ENCODE measurements at places on chromosomes 12 and 14.

- no peak for DNase-seq
Observed at GRCh38 chr14:66131111-66131510, 355.1 kb upstream of the CCDC196 start.

- DNase-seq = no peak
Observed at GRCh38 chr12:66129934-66130266, 650 bp downstream of the LLPH start.

GRCh38 chr12:54933376-54933775, 51.2 kb downstream of the TESPA1 start:
- no peak for DNase-seq

- DNase-seq = no peak
Observed at GRCh38 chr14:79201564-79202207, 1009.6 kb downstream of the DIO2 start.

DNA sequence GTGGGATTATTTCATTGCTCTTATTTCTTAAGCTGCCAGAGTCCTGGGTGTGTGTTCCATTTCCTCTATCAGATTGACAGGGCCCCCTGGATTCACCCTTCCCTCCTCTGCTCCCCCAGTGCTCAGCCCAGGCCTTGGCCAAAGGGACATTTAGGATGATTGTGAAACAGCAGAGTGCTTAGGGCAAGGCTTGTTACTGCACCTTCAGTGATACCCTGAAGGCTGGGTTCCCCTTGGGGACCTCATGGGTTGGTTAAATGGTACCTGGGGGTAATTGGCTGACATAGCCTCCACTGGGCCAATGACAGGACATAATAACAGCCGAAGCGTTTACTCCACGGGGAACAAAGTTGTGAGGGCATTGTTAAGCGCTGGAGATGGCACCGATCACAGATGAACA, 1.3 kb upstream of the KRT72 start:
- DNase-seq = no peak

GRCh38 chr12:121825041-121825523, 21.3 kb downstream of the SETD1B start:
- DNase-seq = no peak

DNA sequence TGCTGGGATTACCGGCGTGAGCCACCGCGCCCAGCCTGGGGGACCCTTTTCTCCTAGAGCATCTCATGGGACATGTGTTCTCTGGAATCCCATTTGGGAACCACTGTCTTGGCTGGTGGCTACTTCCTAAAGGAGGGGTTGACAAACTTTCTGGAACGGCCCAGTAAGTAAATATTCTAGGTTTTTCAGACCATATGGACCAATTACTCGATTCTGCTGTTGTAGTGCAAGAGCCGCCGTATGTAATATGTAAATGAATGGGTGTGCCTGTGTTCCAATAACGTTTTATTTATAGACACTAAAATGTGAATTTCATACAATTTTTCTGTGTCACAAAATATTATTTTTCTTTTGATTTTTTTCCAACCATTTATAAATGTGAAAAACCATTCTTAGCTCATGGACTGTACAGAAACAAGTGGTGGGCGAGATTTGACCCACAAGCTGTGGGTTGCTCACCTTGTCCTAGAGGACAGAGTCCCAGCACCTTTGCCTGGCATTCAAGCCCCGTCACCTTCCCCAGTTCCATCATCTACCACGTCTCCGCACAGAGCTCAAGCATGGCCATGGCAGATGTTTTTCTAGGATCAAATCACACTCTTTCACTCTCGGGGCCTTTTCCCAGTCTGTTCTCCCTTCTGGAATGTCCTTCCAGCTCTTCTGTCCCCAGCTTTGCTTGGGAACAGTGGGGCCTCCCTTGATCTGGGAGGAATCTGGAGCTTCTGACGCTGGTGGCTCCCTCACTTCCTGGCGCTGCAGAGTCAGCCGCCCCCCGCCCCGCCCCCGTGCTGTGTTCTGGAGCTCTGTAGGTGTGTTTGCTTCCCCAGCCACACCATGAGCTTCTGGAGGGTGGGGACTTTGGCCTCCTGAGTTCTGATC, 17.9 kb upstream of the RCOR1 start:
- DNase-seq = no peak

DNA sequence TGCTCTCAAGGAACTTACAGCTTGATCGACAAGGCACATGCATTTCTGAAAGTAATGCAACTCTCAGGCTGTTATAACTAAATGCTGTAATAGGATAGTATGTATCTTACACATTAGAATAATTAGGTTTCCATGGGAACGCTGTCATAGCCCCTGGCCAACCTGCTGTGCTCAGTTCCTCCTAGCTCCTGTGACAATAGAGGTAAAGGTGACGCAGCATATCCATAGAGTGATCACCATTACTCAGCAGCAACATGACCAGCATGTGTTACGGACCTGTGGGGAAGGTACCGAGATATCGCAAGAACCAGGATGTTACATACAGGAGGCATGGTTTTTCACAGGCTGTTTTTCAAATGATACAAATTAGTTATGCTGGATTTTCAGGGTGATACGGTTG, 150.7 kb downstream of the CAND1 start:
- DNase-seq = no peak

- DNase-seq = no peak
Observed at GRCh38 chr14:99382781-99383471, 97.7 kb downstream of the SETD3 start.

GRCh38 chr14:22780105-22780679, 13.7 kb downstream of the OXA1L start:
- DNase-seq = no peak

- DNase-seq = no peak
Observed at GRCh38 chr12:24861766-24862540, 86.9 kb downstream of the BCAT1 start.

DNA sequence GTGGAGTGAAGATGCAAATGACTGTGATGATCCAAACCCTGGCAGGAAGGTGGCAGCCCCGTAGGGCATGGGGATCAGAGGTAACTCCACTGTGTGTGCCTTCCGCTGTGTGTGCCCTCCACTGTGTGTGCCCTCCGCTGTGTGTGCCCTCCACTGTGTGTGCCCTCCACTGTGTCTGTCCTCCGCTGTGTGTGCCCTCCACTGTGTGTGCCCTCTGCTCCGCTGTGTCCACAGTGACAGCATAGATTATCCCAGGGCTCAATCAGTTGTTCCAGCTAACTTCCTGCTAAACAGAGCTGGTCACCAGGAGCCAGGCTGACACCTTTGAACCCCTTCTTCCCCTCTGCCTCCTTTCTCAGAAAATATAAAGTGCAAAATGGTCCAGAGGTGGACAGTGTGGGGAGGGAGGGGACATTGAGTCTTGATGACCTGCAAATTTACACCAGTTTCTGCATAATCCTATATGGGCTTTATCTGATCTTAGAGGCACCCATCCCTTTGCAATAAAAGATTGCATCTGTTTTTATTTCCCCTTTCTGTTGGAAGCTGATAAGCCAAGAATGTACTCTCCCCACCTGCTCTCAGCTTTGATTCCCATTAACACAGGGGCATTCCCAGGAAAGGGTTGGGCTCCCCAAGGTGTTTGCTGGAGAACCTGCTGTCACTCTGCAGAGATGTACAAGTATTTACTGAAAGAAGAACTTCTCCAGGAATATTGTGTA, 21.6 kb upstream of the HNF1A start:
- no peak for DNase-seq

- DNase-seq = no peak
Observed at GRCh38 chr12:98780261-98780660, 135.2 kb downstream of the APAF1 start.

GRCh38 chr14:75333606-75334548, 55.2 kb downstream of the FOS start:
- DNase-seq = peak; percentile 49

- DNase-seq = no peak
Observed at GRCh38 chr14:75609606-75610475, 31.4 kb downstream of the FLVCR2 start.

DNA sequence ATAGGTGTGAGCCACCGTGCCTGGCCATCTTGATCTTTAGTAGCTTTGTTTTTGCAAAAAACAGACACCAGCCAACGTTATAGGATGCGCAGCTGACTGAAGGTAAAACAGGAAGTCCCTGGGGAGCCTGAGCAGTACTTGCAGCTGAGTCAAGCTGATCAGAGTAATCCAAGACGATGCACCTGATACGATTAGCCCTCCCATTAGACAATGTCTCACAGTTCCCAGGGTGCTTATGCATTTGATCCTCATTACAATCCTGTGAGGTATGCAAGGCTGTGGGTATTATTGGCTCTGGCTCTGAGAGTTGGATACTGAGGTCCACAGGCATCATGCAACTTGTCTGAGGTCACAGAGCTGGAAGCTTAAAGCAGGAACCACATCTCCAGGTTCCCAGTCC, 8.1 kb downstream of the KRT18 start:
- no peak for DNase-seq

DNA sequence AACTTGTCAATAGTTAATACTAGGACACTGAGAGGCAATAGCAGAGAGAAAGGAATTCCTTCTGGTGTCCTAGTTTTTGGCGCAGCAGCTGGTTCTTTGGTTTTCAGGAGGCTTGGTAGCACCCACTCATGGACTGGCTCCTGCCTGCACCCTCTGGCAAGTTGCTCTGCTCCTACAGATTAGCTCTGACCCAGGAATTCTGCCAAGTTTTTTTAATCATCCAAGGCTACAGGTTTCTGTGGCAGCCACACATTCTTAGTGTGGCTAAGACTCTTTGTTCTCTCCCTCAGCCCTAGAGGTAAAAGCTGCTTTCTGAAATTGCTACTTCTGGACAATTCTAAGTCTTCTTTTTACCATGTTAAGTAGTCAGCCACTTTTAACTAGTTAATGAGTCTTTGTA, 72.0 kb upstream of the FKBP4 start:
- DNase-seq = no peak

DNA sequence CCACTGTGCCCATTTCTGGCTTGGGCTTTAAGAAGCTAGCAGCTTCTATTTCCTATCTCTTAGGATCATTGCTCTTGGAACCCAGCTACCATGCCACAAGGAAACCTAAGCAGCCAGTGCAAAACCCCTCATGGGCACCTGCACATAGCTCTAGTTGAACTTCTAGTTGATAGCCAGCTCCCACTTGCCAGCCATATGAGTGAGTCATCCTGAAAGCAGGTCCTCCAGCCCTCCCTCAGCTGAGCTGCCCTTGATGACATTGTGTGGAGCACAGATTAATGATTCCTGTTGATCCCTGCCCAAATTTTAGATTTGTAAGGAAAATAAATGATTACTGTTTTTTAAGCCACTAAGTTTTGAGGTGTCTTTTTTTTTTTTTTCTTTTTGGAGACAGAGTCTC, 234.2 kb upstream of the FBXO33 start:
- DNase-seq = no peak

GRCh38 chr12:48793696-48794095, 4.8 kb upstream of the ADCY6 start:
- no peak for DNase-seq

DNA sequence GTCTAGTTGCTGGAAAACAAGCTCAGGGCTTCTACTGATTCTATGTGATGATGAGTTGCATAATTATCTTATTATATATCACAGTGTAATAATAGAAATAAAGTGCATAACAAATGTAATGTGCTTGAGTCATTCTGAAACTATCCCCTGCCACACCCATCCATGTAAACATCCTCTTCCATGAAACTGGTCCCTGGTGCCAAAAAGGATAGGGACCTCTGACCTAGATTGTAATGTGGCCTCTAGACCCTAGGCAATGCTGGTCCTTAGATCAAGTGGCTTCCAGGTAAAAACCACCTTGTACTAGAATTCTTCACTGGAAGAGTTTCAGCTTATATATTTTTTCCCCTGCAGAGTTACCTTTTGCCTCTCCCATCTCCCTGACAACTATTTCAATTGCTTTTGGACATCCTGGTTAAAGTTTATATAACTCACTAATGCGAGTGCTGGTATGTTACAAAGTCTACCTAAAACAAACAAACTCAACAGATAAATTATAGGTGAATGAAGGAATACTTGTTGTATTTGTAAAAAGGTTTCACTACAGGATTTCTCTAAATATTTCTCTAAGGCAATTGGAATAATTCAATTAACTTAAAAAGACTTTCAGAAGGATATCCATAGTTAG, 462.5 kb downstream of the NAV3 start:
- no peak for DNase-seq

GRCh38 chr14:68109132-68109900, 289.7 kb downstream of the RAD51B start:
- no peak for DNase-seq

DNA sequence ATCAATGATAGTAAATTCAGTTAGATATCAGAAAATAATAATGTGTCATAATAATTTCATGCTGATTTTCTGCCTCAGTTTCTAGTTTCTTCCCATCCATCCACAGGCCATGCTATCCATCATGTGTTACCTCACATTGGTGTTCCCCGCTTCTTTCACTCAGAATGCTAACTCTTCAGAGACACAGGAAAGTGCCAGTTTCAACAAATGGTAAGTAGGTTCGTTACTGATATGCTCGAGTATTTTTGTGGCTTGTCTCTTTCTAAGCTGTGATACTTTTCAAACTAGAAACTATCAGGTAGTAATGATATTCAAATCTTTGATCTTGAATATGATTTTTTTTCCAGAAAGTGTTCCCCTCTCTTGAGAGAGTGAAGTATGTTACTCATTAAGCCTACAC, 1.5 kb downstream of the KLRB1 start:
- DNase-seq = no peak

DNA sequence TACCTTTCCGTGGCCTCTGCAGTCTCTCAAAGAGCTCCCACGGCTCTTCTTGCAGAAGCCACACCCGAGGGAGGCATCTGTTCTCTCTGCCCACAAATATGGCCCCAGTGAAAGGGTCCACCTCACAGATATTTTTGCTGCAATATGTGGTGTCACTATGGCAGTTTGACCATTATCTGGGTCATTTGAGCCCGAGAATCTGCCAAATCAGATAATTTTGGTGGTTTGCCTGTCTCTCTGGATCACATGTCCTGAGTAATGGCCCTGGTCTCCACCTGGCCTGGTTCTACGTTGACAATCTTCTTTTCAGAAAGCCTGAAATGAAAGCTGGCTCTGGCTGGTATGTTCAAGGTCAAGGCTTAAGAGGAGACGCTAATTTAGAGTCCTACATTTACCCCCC, 5.7 kb upstream of the WSCD2 start:
- DNase-seq = no peak

DNA sequence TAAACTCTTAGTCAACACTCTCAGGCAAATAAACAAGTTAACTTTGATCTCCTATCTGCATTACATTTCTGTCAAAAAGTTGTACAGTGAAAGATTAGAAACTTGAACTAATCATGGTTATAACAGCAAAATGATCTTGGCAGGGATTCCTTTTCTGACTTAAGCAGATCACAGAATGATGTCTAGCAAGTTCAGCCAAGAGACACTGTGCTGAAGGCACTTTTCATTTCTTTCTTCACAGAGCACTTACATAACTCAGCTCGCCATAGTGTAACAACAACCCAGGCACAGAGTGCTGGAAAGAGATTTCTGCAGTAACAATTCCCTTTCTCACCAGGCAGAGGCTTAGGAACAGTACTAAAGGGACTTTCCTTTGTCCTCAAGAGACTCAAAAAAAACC, 19.6 kb upstream of the CSRP2 start:
- no peak for DNase-seq

All from GM20000 (cell line).